Jurkat, Clone E6-1 (cell line): ENCODE measurements at places on chromosomes 3 and 15.

DNA sequence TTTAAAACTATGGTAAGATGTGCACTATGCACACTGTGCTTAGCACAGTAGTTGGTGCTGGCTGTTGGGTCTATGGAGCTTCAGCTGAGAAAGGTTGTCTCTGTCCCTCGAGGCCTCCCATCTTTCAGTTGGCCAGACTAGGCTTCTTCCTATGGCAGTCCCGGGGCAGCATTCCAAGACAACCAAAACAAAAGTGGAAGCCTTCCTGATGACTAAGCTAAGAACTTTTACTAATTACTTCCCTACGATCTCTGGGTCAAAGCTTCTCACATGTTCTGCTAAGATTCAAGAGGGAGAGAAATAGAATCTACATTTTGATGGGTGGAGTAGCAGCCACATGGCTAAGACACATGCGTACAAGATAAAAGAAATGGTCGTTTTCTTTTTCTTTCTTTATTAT, 342.8 kb downstream of the TUSC7 start:
- no peak for DNase-seq

DNA sequence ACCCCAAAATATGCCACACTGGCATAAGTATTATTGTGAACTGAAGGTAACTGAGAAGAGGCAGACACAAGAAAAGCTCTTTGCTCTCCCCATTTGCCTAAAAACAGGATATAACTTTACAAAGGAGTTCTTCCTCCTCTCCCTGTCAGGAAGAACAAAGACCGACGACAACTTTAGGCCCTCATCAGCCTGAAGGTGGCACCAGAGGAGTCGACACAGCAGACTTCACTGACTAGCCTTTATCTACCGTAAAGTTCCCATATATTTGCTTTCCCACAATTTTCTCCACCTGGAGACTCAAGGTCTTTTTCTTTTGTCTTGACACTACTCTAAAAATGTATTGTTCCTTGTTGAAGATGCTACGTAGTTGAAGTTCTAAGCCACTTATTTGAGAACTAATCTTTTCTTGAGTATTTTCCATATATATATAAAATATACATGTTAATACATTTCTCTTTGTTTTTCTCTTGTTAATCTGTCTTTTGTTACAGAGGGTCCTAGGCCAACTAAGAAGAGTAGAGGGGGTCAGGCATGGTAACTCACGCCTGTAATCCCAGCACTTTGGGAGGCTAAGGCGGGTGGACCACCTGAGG, 16.2 kb upstream of the XIRP1 start:
- DNase-seq, result peak; percentile 69

DNA sequence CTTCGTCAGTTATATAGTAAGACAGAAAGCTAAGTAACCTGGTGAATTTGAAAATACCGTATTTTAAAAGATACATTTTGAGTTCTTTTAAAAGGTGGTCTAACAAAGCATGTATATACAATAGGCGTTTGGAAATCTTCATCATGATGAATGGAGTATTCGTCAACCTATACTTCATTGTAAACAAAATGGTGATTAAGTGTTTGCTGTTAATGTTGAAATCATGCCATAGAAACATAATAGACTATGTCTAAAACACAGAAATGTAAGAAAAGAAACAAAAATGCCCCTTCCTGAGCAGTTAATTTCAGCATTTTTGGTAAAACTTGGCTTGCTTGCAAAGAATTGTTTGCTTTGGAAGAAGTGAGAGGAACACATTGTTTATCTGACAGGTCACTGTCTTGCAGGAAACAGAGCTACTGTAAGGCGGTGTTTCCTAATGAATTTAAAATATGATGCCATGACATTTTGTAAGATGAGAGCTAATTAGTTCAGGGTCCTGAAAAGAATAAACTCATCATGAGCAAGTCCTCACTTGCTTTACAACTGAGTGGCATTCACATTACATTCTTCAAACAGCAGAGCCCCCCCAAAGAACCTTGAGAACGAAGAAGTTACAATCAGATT, 126.7 kb downstream of the SERPINI1 start:
- no peak for DNase-seq

DNA sequence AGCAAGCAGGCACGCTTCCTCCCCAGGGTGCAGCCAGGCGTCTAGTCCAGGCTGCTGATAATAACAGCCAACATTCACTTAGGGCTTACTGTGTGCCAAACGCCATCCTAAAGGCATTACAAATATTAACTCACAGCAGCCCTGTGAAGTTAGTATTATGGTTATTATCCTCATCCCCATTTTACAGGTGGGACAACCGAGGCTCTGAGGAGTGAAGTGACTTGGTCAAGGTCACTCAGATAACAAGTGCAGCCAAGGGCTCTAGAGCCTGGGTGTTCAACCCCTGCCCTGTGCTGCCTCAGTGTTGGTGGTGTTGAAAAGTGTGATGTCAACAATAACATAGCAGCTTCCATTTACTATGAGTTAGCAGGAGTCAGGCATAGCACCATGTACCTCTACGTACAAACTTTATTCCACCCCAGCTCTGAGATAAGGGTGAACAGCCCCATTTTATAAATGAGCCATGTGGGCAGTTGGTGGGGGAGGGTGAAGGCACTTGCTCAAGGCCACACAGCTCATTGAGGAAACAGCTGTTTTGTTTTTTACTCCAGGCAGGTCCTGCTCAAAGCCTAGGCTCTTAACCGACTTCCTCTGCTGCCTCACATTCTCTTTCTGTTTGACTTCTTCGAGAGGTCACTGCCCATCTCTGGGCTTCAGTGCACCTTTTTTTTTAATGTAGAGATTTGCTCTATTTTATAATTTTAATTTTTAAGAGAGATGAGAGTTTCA, 24.0 kb upstream of the TRH start:
- DNase-seq, result peak; percentile 6

GRCh38 chr15:64568765-64569164, 108.4 kb downstream of the ZNF609 start:
- DNase-seq, result peak; percentile 9

DNA sequence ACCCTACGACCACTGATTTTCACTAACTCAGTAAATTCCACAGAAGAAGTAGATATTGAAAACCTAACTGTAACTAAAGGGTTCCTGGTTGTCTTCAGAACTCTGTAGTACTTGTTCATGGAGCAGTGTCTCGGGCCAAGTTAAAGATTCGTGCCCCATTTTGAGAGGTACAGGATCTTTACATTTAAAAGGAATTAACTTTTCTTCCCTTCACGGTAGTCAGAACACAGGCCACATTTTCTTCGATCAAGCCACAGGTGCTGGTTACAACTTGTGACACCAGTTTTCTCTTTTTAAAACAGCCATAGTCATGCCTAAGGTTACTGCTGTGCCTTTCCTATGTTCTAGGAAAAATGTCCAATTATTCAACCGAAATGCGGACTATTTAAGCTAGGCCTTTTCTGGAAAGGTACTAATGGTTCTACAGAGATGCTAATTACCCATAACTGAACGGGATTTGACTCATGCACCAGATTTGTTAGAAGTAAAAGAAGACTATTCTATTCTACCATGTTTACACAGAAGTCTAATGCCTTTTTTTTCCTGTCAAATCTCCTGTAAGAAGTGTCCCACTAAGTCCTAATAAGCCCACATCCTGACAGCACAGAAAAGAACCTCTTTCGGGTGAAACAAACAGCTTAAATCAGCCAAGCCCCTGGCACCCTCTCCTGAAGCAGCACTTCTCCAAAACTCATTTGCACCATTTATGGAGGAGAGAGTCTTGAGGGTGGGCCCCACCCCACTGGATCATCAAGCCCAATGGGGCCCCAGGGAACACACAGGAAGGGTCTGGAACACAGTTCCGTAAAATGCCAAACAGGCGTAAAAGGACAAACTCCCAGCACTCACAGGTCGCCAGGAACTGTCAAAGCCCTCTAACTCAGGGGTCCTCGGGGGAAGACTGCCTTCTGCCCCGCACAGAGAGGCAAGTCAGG, 1.9 kb downstream of the LRIG1 start:
- no peak for DNase-seq

DNA sequence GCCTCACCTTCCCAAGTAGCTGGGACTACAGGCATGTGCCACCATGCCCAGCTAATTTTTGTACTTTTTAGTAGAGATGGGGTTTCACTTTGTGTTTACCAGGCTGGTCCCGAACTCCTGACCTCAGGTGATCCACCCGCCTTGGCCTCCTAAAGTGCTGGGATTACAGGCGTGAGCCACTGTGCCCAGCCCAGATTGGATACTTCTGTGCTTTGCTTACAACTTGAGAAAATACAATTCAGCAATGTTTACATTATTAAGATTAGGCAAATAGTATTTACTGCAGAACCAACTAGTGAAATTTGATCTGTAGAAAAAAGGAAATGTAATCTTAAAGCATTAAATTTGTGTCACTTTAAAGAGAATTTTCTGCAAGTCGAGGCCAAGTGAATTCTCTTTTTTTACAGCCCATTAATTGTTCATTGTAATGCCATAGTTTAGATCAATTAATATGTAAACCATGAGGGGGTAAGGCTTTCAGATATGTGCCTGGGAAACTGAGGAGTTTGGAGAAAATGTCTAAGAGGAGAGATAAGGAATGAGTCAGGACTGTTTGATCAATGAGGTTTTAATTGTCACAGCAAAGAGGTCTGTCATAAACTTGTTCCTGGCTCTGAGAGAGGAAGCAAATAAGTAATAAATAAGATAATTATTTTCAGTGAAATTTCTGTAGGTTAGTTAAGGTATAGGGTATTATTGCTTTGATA, 15.3 kb downstream of the PYDC2 start:
- DNase-seq, result no peak

DNA sequence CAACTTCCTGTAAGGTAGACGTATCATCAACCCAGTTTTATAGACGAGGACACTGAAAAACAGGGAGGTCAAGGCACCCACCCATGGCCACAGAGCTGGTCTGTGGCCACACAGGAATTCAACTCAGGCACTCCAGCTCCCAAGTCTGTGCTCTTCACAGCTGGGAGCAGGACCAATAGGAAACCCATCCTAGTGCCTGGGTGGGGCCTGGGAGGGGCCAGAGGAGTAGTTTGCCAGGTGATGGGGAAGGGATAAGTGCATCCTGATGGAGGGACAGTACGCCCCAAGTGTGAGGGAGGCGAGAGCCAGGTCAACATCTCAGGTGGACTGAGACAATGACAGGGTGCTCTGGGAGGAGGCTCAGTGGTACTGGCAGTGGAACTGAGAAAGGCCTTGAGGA, 22.0 kb downstream of the KIF9 start:
- DNase-seq, result no peak
